ENCODE measurements at places on chromosomes 6 and 20.

DNA sequence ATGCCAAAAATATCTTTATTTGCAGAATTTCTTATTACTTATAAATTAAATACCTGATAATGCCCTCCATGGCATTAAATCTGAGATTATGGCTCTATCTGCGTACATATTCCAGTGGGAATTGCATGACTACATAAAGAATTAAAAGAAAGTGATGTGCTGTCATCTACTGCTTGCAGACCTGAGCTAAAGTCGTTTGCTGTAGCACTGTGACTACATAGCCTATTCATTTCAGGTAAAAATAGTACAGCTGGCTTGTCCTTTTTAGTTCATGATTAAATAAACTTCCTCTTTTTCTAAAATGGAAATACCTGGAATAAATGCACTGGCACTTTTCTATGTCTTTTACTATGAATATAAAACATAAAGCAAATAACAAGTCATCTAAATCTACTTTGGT lies 78.1 kb downstream of the CGA start:
- DNase-seq, result no peak

DNA sequence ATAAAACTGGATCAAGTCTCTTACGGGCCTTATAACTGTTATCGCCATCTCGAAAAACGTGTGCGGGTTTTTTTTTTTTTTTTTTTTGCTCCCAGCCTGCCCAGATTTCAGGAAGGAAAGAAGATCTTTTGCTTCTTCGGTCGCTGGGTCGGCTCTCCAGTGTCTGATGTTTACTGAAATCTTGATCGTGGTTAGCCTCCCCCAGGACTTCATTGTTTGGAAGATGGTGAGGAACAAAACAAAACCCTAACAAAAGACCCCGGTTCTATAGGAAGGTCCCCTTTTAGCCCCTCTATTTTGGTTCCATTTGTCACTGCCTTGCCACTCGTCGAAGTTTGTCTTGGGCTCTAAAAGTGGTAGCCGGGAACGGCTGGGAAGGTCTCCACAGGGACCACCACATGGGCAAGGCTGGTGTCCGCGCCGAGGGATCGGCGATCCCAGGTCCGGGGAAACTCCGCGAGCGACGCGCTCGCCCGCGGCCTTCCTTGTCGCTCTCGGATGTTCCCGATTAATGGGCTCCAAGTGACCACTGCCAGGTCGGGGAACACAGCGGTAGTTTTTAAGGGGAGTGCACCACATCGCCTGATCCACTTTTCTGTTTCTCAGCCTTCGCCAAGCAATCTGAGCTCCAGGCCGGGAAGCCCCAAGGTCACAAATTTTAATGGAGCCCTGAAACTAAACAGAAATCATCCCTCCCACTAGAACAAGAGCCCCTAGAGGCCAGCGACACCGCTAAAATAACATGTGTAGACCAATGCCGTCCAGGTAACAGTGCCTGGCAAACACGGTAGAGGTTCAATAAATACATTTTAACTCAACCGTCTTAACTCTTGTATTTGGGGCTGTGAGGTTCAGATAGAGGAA lies 27.0 kb downstream of the TRIM27 start:
- peak; percentile 58 for DNase-seq

GRCh38 chr20:50050660-50051308 lies 62.2 kb downstream of the UBE2V1 start:
- DNase-seq, result no peak

DNA sequence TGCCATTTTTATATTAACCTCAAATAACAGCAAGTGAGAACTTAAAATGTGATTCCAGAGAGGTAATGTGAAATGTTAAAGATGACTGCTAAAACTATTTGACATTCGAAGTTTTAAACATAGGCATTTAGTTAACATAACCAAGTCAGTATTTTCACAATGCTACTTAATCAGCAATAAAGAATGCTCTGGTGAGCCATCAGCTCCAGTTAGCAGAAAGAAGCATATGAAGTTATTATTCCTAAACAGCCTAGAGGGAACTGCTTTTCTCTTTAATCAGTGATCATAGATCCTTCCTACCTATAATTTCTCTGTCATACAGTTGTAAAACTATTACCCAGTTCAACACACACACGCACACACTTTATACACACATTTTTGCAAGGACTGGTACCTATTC lies 60.1 kb downstream of the MMS22L start:
- DNase-seq, result no peak

- DNase-seq, result no peak
Measured at GRCh38 chr6:111439171-111439570, 43.8 kb downstream of the REV3L start.

DNA sequence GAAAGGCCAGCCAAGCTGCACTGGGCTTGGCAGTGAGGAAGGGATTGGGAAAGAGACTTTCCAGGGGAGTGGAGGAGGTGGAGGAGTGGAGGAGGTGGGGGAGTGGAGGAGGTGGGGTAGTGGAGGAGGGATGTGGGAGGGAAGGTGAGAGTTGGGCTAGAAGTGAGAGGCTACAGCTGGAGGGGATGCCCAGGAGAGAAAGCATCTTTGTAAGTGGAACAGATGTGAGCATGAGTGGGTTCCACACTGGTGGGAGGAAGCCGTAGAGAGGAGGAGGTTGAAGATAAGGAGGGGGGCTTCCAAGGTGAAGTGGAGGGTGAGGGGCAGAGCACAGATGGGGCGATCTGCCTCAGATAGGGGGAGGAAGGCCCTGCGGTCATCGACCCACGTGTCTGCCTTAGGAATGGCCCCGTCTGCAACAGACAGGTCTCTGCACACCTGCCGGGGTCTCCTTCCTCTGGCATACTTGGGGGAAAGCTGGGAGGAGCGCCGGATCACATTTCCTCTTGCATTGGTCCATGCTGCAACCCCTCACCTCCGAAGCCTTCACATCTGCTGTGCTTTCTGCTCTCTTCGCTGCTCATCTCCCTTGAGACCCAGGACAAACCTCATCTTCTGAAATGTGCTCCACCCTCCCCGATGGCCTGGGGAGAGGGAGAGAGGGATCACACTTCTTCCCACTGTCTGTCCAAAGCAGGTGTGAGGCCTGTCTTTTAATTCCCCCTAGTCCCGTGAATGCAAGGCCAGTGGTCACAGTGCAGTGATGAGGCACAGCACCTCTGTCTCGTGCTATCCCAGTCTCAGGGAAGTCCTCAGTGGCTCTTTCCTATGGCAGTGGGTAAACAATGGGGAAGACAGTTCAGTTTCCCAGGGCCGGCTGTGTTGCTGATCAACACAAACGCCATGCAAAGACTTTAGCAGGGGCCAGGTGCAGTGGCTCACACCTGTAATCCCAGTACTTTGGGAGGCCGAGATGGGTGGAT lies 48.6 kb upstream of the SNX9 start:
- DNase-seq, result no peak

- no peak for DNase-seq
Measured at GRCh38 chr6:37524025-37524969, 24.6 kb upstream of the CCDC167 start.

DNA sequence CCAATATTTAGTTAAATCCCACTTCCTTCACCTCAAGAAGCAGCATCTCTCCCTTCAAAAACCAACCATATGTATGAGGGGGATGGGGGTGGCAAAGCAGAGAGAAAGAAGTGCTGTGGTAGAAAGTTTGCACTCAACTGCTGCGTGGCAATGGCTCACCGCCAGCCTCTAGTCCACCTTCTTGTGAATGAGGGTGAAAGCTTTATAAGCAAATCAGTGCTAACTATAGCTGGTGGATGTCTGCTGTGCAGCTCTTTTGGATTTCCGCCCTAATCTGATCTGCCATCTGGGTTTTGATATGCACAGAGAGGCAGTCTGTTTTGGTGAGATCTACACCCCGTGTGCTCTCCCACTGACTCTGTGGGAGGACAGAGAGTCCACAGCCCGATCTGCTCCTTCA lies 281.2 kb upstream of the SUPT3H start:
- DNase-seq, result no peak

DNA sequence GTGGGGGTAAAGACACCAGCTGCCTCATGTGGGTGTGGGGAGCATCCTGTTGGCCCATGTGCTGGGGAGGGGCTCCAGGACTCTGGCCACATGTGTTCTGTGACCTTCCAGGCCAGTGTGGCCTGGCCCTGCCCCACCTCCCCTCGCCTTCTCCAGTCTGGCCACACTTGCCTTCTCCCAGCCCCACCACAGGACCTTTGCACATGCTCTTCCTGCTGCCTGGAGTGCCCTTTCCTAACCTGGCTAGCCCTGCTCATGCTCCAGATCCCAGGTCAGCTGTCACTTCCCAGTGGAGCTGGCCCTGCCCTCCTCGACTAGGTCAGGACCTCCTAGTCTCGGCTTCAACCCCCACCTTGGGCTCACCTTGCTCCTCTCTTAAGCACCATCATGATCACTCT lies 183.8 kb downstream of the CDH4 start:
- DNase-seq, result no peak

GRCh38 chr6:160110586-160111123 lies 11.0 kb upstream of the SLC22A1 start:
- DNase-seq, result no peak

- DNase-seq, result no peak
Measured at GRCh38 chr6:139547122-139547776, 172.8 kb upstream of the CITED2 start.

- DNase-seq, result no peak
Measured at GRCh38 chr20:41277049-41277448, 40.5 kb downstream of the ZHX3 start.

GRCh38 chr6:125245523-125246264 lies 56.1 kb downstream of the HDDC2 start:
- no peak for DNase-seq

- DNase-seq, result peak; percentile 70
Measured at GRCh38 chr6:154319231-154319858, 37.3 kb downstream of the IPCEF1 start.

DNA sequence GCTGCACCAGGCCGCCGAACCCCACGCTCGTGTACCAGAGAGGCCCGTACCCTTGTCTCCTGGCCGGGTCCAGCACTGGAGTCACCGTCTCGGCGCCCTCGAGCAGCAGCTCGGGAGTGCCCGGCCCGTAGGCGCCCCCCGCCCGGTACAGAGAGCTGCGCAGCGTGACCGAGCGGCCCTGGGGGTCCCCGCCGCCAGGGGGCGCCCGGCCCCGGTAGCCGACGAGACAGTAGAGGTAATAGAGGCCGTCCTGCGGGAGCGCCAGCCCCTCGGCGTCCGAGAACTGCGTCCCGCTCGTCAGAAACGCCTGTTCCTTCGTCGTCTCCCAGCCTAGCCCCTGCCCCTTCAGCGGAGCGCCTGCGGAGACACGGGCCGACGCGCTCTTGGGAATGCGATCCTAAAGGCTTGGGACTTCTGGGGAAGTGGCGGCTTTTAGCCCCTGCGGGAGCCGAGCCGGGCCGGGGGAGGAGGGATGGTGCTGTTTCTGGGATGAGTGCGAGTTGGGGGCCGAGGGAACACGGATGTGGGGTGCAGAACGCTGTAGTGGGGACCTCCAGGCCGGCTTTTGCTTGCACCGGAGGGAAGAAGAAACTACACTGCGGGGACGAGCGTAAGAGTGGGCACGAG lies 1.3 kb downstream of the LTB start:
- peak; percentile 62 for DNase-seq

DNA sequence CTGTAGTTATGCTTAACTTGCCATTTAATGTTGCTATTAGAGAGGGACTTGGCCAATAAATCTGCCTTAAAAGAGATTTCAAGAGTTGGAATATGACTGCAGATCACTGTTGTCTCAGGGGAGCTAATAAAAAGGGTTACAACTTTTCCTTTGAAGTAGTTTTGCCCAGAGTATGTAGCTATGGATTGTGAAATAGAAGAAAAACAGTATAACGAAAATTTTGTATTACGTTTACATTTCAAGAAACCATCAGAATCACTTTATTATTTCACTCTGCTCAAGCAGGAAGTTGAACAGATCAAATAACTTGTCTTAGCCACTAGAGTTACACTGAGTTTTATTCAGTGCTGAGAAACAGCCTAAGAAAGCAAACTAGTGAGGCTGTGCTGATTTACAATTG lies 3.0 kb upstream of the ZSCAN26 start:
- DNase-seq, result no peak

GRCh38 chr20:55251170-55251569 lies 754.1 kb downstream of the CBLN4 start:
- DNase-seq, result no peak

- no peak for DNase-seq
Measured at GRCh38 chr20:10438217-10438616, 3.1 kb downstream of the SLX4IP start.

DNA sequence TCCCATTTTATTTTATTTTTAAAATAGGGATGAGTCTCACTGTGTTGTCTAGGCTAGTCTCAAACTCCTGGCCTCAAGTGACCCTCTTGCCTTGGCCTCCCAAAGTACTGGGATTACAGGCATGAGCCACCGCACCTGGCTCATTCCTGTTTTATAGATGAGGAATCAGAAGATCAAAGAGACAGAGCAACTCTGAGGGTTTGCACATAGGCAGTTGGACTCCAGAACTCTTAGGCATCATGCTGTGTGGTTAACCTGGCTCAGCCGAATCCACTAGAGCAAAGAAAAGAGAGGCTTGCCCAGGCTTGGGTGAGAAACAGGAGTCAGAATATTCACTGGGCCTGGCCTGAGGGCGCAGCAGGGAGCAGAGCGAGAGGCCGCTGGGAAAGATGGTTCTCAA lies 9.4 kb downstream of the MYH7B start:
- DNase-seq, result no peak

DNA sequence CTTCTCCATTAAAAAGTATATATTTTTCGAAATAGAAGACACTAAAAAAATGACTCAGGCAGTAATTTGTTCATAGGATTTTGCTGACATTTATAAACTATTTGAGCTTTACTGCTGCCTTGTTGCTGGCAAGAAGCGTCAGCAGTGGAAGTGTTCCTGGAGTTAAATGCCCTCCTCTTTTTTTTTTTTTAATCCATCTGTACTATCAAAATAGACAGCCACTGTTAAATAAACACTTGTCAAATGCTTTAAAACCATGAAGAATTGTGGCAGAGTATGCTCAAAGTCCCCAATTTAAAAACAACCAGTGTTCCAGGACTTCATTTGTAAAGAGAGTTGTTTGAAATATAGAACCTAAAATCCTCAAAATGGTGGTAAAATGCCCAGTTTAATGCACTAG lies 253.8 kb downstream of the NKAIN2 start:
- DNase-seq, result no peak

GRCh38 chr6:68892452-68892851 lies 257.4 kb downstream of the ADGRB3 start:
- no peak for DNase-seq

DNA sequence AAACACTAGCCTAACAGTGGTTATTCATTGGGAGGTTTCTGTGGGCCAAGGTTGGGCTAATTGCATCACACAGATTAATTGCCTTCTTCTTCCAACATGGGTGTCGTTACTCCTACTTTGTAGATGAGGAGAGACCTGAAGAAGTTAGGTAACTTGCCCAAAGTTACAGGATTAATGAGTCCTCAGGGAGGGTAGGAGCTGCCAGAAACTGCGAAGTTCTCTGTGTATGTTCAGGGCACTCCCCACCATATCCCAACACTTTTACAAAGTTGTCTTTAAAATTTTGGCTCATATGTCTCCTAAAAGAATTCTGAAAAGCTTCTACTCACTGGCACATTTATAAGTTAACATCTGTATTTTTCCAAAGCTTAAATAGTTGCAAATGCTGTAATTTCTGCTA lies 323.5 kb upstream of the HSF2 start:
- no peak for DNase-seq

- peak; percentile 95 for DNase-seq
Measured at GRCh38 chr6:36755435-36756348, 58.1 kb downstream of the RAB44 start.

- DNase-seq, result no peak
Measured at GRCh38 chr6:158661156-158661685, 11.4 kb downstream of the SYTL3 start.
